ENCODE measurements at places on chromosomes 11 and 22.

- peak; percentile 44 for DNase-seq
Measured at GRCh38 chr11:83921447-83922192, 635.5 kb upstream of the CCDC90B start.

DNA sequence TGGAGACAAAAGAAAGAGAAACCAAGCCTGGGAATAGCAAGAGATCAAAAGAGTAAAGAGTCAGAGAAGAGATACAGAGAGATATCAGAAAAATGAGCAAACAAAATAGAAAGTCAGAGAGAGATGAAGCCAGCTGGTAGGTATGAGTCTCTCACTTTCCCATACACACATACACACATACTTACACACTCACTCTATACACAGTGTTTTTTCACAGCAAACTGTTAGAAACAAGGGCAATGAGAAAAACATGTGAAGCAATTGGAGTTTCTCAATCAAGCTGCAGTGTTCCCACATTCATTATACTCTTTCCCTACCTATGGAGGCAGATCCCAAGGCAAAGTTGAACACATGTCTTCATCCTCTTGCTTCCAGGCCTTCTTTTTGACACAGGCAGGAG, 2.6 kb upstream of the NLRP10 start:
- DNase-seq, result no peak

DNA sequence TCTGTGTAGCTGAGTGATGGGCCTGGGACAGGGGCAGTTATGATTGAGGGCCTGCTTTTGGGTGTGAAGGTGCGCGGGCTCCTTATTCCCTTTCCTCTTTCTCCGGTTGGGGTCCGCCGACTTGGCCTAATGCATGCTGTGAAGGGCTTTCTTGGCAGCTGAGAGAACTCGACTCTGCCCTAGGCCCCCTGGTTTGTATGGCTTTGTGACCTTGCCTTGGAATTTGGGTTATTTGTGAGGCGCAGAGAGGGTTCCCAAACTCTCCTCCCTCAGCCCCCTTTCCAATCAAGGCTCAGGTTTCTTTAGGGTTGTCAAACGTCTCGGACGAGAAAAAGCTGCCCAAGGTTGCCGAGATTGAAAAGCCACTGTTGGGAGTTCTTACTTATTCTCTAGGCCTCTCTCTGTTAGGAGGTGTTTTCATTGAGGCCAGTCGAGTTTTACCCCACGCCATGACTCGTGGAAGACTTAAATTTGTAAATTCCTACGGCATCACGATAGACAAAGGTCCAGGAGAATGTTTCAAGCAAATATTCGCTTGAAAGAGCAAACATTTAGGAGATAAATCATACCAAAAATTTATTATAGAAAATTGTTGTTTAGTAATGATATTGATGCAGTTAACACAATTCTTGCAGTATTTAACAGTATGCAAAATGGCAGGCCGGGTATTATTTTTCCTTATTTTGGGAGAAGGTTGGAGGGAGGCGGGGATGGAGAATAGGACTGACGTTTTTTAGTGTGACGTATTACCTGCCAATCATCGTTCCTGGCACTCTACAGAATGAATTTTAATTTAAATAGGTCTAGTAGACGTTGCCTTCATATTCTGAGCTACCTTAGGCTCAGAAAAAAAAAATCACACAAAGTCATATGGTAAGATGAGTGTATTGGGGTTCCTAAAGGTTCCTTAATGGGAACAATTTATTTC, 689 bp downstream of the PDHX start:
- no peak for DNase-seq

GRCh38 chr22:26890870-26891269, 233.5 kb downstream of the MIAT start:
- no peak for DNase-seq

- DNase-seq, result no peak
Measured at GRCh38 chr11:2376751-2377451, at the start of gene CD81. Gene CD81 (plus strand): TSS chr11:2377310. CDS start chr11:2377550, 240 bp downstream.

DNA sequence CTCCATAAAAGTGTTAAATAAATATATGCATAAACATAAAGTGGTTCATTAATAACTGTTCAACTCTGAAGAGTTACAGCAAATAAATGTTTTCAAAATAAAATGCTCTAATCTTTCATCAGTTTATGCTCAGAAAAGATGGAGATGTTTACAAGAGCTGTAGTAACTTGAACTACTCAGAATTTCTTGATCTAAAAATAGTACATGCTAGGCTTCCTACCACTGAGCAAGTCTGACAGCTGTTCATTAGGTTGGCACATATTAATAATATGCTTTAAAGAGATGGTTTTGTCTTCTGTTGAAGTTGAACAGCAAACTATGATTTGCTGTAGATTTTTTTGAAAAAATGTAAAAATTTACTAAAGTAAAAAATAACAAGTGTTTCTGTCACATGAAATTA, 10.8 kb upstream of the SLN start:
- DNase-seq, result no peak

- DNase-seq, result no peak
Measured at GRCh38 chr11:88420165-88420791, 82.7 kb upstream of the CTSC start.

GRCh38 chr11:70546191-70546940, 148.0 kb downstream of the CTTN start:
- DNase-seq, result no peak

GRCh38 chr22:48555606-48556005, 1272.1 kb downstream of the BRD1 start:
- DNase-seq, result no peak

DNA sequence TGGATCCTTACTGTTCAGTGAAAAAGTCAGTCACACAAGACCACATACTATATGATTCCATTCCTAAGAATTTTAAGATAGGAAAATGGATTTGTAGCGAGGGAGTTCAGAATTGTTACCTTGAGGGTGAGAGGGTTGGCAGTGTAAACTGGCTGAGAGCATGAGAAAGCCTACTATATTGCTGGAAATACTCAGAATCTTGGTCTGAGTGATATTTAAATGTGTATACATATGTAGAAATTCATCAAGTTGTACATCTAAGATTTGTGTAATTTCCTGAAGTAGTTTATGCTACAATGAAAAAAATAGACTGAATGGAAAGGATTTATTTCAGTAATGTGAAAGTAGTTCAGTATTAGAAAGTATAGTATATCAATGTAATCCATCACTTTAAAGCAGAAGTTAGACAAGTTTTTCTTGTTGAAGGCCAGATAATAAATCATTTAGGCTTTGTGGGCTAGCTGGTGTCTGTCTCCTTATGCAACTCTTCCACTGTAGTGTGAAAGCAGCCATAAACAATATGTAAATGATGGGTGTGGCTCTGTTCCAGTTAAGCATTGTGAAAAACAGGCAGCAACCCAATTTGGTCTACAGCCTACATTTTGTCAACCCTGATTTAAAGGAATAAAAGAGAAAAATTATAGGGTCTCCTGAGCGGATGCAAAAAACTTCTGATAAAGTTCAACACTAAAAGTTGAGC, 127.2 kb upstream of the THY1 start:
- DNase-seq, result no peak

DNA sequence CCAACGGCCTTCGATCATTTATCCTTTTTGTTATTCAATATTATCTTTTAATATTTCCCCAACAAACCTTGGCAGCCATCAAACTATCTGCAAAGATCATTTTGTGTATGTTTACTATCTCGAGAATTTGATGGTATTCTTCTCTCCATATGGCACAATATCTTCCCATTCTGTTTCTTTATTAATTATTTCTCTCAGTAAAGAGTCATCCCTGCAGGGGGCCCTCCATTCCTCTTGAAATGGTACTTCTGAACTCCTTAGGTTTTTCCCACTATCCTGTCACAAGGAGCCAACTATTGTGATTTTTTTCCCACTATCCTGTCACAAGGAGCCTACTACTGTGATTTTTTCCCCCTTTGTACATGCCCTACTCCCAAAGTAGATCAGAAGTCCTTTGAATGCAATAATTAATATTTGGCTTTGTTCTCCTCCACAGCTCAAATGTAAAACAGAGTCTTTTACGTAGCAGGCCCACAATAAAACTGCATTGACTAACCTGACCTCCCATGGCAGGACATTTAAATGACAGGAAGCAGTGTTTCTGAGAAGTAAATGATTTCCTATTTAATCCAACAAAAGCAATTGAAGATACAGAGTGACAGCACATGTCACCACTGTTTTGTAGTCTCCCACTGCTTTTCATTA, 43.3 kb downstream of the PDGFD start:
- DNase-seq, result no peak

DNA sequence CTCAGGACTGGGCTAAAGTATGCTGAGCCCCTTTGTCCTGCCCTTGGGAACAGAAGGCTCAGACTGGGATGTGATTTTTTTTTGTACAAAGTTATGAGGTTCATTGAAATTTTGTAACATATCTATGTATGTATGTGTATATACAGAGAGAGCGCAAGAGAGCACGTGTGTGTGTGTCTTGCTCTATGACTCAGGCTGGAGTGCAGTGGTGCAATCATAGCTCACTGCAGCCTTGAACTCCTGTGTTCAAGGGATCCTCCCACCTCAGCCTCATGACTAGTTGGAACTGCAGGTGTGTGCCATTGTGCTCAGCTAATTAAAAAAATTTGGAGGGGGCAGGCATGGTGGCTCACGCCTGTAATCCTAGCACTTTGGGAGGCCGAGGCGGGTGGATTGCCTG, 5.7 kb downstream of the TMEM25 start:
- DNase-seq, result no peak

DNA sequence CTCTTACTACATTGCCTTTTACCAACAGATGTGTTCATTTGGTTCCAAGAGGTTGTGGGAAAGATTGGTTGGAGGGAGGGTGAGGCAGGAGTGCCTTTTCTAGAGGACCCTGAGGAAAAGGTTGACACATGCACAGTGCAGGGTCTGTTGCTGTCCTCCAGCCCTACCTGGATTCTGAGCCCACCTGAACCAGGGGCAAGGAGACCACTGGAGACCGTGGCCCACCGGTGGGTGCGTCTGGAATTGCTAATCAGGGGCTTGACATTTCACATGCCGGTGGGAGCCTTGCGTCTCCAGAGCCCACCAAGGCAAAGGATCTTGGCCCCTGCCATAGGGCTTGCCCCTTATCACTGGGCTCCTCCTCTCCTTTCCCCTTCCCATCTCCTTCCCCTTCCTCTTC, 80.4 kb upstream of the ZBED5 start:
- no peak for DNase-seq

DNA sequence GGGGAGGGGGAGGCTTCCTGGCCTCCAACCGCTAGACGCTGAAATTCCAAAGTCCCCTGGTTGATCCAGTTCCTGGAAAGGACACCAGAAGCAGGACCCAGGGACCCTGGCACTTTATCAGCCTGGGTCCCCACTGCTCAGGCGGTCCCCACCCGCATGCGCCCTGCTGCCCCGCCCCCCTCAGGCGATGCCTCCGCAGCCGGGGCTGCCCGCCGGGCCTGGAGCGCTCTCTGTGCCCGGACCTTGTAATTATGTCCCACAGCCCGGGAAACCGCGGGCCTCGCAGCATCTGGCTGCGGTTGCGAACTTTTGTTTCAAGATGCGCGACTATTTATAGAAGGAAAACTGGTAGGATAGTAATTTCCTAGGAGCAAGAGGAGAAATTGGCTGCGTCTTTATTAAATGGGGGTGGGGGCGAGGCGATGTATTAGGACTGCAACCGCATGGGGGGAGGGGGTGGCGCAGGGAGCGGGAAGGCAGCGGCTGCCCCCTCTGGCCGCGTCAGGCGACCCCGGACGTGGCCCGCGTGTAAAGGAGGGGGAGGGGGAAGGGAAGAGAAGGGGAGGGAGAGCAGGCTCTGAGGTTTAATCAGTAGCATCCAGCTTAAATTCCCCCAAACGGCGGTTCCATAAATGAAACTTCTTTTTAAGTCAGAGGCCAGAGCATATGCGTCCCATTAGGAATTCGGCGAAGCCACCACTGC, 6.1 kb downstream of the WNT7B start:
- DNase-seq, result no peak

DNA sequence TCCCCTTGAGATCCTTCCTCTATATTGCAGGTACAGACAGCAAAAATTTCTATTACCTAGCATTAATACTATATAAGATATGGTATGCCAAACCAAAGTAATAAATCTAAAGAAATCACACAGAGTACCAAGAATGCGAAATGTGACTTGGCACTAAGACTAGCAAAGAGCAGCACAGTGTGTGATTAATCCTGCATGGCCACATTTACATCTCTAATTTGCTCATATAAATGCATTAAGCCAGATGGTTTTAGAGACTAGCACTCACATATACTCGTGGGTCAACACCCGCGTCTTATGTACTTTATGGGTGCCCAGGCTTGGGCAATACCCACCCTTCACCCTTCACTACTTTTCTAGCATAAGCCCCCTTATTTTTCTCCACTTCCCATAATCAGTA, 213.2 kb downstream of the TTC28 start:
- no peak for DNase-seq

GRCh38 chr11:101446238-101446637, 137.6 kb downstream of the TRPC6 start:
- no peak for DNase-seq

DNA sequence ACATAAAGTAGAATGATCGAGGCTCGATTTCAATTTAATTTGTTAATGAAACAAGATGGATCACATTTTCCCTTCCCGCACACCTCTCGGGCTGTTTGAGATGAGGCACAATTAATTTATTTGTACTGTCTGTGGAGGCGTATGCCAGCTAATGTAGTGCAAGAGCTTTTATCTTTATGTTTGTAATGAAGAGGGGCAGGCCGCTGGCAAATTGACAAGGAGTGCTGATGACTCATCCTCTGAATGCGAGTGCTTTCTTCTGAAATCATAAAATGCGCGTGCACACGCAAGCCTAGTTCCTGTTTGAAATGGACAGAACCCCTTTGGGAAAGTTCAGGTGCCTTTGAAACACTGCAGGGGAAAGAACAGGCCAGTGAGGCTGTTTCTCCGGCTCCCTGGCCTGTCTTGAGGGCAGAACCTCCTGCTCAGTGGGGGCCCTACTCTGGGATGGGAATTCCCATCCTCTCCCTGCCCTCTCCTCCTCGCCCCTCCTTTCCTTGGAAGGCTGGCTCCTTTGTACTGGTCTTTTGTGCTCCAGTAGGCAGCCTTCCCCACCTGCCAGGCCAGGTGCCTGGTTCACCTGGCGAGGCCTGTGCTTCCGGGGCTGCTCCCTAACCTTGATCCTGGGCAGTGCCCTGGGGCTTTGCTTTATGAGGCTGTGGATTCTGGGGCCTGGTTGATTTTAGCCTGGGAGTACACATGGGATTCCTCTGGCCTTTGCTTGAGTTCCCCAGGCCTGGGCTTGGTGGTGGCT, 50.3 kb downstream of the TEAD1 start:
- no peak for DNase-seq

- DNase-seq, result peak; percentile 33
Measured at GRCh38 chr11:128956401-128957201, 13.9 kb upstream of the TP53AIP1 start.

Measured in NCI-H1048 (cell line).